ENCODE measurements at places on chromosomes 7 and 10.

DNA sequence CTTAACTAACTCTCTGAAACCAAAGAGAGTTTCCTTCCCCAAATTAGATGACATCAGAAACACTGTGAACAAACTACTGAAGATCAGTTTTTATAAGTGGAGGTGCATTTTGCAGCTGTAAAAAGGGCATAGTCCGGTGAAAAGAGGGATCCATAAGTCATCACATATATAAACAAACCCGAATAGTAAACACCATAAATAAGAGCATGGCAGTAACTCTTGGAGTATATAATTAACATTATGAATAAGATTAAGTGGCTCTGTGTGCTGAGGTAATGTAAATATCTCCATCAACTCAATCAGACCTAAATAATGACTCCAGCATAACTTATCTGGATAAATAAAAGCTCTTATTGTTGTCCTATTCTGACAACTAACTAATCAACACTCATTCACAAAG, 43.0 kb upstream of the SHTN1 start:
- DNase-seq = no peak

DNA sequence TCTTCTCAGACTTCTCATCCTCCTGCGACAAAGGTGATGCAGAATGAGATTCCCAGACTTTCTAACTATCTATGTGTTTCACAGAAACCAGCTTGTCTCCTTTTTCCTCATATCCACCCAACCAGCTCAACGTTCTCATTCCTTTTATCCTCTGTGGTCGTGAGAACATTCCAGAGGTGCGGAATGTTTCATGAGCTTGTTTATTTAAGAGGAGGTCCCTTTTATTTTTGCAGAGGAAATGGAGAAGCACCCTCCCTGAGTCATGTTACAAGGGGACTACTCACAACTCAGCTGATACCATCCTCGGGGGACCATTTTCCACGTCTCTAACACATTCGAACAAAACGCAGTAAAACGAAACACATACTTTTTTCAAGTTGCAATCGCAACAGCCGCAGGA, 93.2 kb downstream of the ZRANB1 start:
- DNase-seq = no peak

DNA sequence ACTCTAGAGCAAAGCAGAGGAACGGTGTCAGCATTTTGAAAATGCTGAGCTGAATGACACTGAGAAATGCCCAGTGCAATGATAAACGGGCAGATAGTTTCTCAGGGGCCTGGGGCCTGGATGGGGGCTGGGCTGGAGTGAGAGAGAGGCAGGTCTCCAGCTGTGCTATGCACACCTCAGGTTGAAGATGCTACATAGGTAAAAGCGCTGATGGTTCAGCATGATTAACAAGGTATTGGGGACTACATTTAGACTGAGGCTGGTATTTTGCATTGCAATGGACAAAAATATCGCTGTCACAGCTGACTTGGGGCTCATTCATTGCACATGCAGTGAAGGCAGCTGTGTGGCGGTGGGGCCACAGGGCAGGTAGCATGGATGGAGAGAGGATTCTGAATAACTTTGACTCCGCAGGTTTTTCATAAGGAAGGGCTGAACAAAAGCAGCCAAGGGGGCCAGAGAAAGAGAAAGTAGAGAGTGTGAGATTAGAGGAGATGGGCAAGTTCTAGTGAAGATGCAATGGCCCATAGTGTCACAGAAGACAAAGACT, 290.8 kb upstream of the ZNF32 start:
- no peak for DNase-seq

- no peak for DNase-seq
Observed at GRCh38 chr10:28180654-28181053, 122.2 kb downstream of the MPP7 start.

DNA sequence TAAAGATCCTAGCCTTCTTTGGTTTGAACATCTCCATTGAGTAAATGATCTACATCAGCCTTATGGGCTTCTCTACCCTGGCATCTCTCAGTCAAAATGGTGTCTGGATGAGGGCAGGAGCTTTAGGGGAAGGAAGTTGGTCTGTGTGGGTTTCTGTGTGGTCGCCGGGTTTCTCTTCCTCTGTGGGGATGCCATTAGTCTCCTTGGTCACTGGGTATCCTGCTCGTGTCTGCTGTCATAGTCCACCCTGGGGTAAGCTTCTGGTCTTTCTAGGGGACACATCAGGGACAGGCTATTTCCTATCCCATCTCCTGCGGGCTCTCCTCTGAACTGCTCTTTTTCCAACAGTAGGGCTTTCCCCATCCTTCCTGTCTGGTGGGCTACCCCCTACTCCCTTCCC, 150.3 kb upstream of the NPY start:
- no peak for DNase-seq

GRCh38 chr7:38716397-38716796, 85.2 kb upstream of the AMPH start:
- no peak for DNase-seq

GRCh38 chr10:103621783-103622125, 128.2 kb downstream of the NEURL1 start:
- no peak for DNase-seq
